ENCODE measurements at places on chromosomes 6 and 20.

DNA sequence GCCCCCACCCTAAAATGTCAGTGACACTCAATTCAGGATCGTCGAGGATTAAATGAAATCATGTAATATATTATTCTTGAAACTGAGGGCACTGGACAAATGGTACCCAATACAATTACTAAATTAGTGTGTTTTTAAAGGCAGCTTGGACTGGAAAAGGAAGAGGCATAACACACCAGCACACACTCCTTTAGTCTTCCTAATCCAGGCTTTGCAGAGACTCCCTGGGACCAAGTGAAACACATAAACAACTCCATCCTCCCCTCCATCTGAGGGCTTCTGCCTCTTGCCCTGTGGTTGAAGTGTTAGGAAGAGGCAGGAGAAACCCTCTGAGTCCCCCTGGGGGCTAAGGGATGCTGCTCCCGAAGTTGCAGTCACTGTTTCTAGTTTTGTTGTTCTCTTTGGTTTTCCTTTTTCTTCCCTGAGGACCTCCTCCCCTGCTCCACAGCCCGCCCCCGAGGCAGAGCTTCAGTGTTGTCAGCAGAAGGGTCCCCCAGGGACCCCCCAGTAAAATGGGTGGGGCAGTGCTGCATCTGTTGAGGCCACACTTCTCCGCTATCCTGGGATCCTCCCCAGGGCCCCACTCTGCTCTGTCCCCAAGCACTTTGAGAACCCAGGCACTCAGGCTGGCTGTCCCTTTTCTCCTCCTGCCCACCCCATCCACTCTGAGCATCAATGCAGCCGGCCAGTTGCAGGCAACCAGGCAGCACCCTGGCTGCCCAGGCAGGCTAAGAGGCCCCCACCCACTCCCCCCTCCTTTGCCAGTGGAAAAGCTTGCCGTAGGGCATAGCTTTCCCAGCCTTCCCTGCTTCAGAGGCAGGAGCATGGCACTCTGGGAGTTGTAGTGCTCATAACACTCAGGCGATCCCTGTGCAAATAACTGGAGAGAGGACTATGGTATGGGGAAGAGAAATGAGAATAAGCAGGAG is 5.9 kb downstream of the TMEM63B start:
- no peak for DNase-seq

DNA sequence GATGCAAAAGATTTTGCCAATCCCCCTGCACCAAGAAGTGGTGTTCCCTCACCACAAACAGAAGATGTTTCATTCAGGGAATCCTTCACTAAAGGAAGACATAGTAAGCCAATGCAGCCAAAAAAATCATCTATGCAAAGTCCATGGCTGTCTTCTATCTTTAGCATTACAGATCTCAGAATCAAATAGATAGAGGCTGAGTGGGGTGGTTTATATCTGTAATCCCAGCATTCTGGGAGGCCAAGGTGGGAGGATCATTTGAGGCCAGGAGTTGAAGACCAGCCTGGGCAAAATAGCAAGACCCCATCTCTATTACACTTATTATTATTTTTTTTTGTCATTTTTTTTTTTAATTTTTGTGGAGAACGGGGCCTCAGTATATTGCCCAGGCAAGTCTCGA is 32.9 kb upstream of the ZNF217 start:
- DNase-seq = no peak

GRCh38 chr6:62265906-62266525 is 20.0 kb downstream of the KHDRBS2 start:
- no peak for DNase-seq

- no peak for DNase-seq
Measured at GRCh38 chr6:136608991-136609390, 58.8 kb upstream of the MAP7 start.

- DNase-seq = no peak
Measured at GRCh38 chr6:120230008-120230407, 880.4 kb upstream of the MAN1A1 start.

GRCh38 chr6:10690651-10691445 is 3.6 kb downstream of the C6orf52 start:
- no peak for DNase-seq

DNA sequence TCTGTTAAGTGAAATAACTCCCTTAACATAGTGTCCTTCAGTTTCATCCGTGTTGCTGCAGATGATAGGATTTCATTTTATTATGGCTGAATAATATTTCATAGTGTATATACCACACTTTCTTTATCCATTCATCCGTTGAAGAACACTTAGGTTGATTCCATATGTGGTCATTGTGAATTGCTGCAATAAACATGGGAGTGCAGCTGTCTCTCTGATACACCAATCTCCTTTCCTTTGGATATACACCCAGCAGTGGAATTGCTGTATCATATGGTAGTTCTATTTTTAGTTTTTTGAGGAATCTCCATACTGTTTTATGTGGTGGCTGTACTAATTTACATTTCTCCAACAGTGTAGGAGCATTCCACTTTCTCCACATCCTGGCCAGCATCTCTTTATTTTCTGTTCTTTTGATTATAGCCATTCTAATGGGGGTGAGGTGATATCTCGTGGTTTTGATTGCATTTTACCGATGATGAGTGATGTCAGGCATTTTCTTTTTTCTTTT is 193.2 kb downstream of the SLC16A10 start:
- DNase-seq = no peak

- no peak for DNase-seq
Measured at GRCh38 chr6:62716719-62717118, 430.7 kb upstream of the KHDRBS2 start.

DNA sequence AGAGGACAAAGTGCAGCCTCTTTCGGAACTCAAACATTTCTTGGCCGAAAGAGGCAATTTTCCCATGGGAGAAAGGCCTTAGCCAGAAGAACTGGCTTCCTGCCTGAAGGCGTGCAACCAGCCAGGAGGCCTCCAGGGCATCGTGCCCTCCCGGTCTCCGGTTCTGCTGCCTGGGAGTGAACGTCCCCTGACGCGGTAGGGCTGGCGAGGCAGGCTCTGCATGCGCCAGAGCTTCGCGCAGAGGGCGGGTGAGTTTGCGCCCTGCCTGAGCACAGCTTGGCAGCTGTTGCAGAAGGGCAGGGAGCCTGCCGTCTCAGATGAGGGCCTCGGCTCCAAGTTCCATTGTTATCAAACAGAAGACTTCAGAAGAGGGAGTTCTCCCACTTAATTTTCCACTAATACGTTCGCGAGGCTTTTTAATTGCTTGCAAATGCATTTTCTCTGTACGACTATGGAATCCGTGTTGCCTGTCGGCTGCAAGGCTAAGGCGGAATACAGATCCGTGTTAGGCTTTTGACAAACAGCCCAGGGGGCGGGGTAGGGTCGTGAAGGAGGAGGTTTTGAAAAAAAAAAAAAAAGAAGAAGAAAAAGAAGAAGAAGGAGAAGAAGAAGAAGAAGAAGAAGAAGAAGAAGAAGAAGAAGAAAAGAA is 5.5 kb upstream of the TFAP2D start:
- DNase-seq = no peak

DNA sequence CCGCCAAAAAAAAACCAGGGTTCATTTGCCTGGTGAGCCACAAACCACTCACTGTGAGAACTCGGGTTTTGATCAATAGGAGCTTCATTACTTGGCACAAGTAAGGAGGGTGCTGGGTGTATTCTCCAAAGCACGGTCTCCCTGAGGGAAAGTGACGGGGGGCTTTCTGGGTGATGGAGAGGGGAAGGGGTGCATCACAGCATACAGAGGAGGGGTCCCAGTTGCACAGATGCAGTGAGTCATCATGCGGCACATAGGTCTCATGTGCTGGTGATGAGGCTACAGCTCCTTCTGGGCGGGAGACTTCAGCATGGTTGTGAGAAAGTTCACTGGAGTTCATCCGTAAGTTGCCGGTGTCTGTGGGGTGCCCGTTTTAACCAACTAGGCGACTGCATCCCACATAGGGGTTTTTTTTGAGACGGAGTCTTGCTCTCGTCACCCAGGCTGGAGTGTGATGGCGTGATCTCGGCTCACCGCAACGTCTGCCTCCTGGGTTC is 36.2 kb downstream of the SUN5 start:
- DNase-seq = peak; percentile 37

DNA sequence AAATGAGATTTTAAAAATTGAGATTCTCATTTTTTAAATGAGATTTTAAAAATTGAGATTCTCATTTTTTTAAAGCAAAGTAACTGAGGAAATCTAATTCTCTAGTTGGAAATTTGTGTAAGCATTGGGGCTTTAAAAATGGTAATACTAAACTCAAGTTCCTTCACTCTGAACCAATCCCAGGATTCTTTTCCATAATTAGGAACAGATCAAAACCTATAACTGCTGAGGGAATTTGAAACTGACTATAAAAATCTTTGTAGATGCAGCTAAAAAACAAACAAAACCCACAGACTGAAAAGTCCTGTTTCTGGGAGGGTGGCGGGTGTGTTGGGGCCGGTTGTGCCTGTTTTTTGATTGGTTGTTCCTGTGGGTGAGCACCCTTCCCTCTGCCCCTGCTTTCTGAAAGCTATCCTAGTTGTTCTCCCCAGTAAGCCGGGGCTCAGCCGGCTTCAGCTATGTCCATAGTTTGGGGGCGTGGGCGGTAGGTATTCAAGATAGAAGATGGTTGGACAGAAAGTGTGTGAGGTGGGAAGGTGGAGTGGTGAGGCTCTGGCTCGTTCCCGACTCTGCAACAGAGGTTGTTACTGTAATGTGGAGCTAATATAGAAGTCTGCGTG is 49.3 kb downstream of the GFRA4 start:
- no peak for DNase-seq

DNA sequence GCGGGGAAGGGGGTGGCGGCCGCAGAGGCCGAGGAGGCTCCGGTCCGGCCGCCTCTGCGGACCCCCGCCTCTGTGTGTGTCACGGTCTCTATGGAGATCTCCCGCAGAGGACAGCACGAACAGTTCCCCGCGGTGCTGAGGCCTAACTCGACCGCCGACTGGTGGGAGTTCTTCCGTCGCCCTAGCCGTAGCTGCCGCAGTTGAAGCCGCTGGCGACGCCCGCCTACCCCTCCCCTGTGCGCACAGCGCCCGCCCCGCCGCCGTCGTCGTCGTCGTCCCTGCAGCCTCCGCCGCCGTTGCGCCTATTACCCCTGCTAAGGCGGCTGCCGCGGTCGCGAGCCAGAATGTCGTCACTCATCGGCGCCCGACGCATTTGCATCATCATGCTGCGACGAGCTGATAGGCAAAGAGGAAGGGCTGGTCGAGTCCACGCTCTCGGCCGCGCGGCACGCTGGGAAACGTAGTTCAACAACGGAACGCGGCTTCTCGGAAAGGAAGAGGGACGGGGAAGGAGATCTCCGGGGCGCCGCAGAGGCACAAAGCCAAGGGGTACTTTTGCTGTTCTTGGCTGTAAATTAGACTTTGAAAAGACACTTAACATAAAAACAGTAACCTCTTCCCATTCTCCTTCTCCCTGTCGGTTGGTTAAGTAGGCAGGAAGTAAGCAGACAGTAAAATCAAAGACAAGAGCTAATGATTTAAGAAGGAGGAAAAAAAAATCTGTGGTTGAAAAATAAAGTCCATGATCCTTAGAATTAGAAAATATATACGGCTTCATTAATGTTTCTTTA is at the start of gene NUP153:
NUP153 (minus strand) TSS at position 346 of the 791 bp plus-strand sequence. CDS start 538 bp downstream, outside the sequence.
- peak; percentile 99 for DNase-seq
